CD4-positive, alpha-beta T cell treated with Interferon alpha-2 for 1 hour (primary cell): ENCODE measurements at places on chromosomes 13 and 19.

DNA sequence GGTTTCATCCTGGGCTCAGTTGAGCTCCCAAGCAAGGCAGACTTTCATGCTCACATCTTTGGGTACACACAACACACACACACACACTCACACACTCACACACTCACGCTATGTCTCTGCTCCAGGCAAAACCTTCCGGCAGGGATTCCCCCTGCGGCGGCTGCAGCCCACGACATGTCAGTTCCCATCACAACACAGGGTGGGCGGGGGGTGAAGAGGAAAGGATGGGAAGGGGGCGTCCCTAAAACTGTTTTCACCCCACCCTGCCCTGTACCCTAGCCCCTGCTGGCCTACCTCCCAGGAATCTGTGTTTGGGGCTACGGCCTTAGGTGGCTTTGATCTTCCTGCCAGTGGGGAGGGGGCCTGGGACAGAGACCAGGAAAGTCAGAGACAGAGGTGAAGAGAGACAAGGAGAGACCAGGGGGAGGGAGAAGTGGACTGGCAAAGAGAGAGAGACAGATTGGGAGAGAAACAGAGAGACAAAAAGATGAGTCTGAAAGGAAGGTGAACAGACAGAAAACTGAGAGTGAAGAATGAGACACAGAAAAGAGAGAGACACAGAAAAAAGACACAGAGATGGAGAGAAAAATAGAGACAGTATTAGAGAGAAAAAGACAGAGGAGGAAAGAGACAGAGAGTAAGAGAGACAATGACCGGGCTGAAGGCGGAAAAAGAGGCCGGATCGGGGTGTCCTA is 3.9 kb downstream of the LRFN1 start:
- DNase-seq = no peak

DNA sequence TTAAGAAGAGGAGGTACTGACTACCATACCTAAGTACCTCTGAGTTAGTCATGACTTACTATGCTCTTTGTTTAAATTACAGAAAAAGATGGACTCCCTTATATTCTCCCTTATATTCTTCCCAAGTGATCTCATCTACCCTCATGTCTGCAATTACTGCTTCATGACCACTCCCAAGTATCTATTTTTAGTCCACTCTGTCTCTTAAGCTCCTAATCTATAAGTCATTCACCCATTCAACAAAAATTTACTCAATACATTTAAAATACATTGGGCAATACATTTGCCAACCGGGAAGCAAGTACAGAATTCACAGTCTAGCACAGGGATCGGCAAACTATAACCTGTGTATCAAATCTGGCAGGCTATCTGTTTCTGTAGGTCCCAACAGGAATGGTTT is 42.6 kb downstream of the KPNA3 start:
- DNase-seq = no peak

GRCh38 chr13:107192289-107192688 is 624.4 kb upstream of the ARGLU1 start:
- DNase-seq = no peak

DNA sequence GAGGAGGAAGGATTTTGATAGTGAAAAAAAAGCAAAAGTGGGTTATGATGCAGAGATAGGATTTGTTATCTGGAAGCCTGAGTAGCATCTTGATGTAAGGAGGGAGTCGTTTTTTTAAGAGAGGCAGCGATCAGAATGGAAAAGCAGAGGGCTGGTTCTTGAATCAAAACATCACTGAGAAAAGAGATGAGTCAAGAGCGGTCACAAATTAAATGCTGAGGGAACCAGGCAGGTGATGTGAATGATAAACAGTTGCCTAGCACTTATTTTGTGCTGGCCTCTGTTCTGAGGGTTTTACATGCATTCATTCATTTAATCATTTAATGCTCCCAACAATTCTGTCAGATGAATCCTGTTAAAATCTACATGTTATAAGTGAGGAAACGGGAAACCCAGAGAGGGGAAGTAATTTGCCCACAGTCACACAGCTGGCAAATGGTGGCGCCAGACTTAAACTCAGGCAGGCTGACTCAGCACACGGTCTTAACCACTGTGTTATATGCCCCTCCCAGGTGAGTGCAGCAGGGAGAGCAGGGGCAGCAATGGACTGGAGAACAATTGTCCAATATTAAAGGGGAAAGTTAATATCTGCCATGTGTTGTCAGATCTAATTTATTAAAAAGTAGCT is 21.4 kb downstream of the SIGLECL1 start:
- no peak for DNase-seq

- DNase-seq = peak; percentile 31
These were observed 2.3 kb downstream of the ADGRE3 start for GRCh38 chr19:14672188-14672872.

GRCh38 chr13:112764864-112765561 is 75.2 kb downstream of the ATP11A start:
- no peak for DNase-seq

DNA sequence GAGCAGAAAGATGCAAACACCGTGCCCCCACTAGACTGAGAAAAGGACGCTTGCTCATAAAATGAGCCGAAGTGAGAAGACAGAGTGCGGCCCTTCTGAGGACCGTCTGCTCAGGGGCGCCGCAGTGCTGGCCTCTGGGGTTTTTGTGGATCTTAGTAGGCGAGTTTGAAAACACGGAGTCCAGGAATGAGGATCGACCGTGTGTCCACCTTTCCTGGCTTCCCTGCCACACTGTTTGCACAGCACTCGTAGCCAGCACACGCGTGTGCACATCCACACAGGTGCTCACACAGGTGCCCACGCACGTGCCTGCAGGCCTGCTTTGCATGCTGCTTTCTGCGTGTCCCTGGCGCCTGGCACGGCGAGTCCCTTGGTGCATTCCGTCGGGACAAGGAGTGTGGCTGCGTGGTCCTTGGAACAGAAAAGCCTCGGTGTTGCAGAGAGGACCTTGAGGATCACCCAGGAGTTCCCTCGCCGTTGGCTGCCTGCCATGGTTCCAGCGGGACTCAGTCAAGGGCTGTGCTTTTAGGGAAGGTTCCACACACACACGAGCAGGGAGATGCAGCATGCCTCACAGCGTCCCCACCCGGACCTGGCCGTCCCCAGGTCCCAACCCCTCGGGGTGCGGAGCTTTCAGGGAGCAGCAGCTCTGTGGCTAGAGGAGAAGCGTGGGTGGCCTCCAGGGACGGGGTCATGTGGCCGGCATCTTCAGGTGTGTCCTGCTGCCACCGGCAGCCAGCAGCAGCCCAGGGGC is 10.1 kb upstream of the ZNF554 start:
- no peak for DNase-seq

DNA sequence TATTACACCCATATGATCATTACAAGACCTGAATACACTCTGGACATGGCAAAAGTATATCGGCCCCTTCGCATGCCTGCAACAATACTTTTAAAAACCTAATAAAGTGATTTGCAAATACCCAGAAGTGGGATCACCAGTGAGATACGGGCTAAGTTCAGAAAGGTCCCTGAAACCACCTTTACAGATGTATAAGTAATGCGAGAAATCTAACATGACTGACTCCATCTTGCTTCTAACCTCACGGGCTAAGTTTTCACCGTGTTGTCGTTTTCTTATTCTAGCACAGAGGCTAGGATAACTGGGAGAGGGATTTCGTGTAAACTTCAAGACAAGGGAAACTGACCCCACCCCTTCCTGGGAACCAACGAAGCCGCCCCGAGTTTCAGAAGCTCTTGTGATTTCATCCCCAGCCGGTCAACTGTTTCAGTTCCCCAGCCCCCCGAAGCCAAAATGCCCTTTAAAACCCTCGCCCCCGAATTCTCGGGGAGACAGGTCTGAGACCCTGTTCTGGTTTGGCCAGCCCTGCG is 703 bp downstream of the NEK3 start:
- no peak for DNase-seq

DNA sequence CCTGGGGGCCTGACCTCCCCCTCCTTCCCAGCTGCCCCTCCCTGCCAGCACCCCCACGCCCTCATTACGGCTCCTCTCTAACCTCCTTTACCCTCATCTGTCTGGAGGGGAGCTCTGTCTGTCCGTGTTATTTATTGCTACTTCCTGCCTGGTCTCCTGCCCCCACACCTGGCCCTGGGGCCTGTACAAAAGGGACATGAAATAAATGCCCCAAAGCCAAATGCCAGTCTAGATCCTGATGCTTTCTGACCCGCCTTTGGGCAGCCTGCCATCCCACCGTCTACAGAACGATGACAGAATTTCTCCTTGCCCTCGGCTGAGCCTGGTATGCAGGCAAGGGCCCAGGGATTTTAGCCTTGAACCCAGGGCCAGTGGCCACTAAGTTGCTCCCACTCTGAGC is 15.4 kb upstream of the CD22 start:
- no peak for DNase-seq

- DNase-seq = no peak
These were observed 185.7 kb downstream of the RFC3 start for GRCh38 chr13:34003656-34004055.

- DNase-seq = no peak
These were observed 194.3 kb downstream of the TEX29 start for GRCh38 chr13:111514610-111515306.

DNA sequence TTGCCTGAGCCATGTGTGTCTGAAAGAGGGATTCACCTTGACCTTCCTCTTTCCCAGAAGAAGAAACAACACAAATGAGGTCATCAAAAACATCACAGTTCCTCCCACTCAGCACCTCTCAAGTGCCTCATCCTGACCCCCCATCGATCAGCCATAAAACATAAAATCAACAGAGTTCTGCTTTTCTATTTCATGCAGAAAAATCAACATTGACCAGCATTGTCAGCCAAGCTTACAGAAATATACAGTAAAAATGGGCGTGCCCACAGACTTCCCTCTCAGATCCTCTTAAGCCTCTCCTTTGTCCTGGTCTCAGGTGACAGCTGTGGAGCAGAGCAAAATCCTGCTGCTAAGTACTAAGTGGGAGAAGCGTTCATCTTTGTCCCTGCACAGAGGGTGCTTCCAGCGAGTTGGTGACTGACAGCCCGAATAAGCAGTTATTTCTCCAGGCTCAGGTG is 213.3 kb downstream of the OLFM4 start:
- DNase-seq = no peak

- no peak for DNase-seq
These were observed 93.1 kb downstream of the RNASEH2B start for GRCh38 chr13:51002736-51003135.

DNA sequence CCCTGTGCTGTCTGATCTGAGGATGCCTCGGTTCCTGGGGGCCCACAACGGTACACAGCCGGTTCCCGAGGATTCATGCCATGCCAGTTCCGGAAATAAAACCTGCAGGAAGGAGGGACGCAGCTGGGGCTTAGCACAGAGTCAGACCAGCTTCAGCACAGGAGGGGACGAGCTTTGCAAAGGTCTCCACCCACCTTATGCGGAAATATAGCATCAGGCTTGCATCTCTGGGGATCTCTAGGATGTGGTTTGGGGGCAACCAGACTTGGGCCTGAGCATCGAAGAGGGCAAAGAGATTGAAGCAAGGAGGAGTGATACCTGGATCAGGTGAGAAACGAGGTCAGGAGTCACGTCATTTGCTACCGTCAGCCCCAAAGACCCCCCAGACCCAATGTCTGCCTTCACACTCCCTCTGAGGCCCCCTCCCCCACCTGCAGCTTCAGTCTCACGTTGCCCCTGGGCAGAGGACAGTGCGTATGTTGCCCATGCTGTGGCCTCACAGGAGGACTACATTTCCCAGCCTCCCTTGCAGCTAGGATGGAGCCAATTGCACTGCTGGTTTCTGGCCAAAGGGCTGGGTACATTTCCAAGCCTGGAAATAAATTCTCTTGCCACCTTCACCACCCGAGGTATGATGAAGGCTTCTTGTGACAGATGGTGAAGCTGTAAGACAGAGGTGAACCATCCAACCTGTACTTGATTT is 12.1 kb downstream of the TYK2 start:
- DNase-seq = no peak

- DNase-seq = no peak
These were observed 43.4 kb downstream of the PDCD5 start for GRCh38 chr19:32624410-32624809.
